Naive thymus-derived CD8-positive, alpha-beta T cell (primary cell): ENCODE measurements at places on chromosomes 11 and 22.
A peak's percentile ranks its signal among the peaks of the same experiment; 100 is the strongest.

GRCh38 chr22:37300551-37301017 is 18.3 kb downstream of the CYTH4 start:
- no peak for DNase-seq

DNA sequence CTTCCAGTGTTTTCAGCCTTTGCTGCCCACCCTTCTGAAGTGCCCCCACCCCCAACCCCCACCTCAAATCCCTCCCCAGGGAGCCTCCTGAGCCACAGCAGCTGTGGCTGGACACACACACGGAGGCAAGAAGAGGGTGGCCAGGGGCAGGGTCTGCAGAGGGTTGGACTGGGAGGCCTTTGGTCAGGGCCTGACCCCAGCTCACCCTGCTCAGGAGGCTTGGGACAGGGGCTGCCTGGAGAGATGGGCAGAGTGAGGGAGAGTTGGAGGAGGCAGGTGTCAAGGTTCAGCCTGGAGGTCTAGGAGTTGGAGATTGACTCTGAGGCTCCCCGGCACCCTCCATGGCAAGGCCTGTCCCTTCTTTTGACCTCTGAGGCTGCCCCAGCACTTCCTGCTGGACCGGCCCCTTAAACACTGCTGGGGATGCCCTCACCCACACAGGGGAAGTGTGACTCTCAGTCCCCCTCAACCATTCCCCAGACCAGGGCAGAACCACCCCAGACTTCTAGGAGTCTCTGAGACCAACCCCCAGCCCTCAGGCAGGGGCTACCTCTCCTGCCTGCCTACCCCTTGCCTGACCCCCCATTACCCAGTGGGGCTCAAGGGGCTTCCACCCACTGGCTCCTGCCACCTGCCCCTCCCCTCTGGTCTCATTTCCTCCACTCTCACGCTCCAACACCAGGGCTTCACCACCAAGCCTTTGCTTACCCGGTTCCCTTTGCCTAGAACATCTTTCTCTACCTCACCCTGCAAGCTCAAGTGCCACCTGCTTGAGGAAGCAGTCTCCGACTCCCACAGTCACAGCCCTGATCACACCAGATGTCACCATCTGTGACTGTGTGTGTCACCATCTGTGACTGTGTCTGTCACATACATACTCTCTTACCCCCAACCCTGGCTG is 8.6 kb downstream of the ARAP1 start:
- DNase-seq = peak; percentile 36

DNA sequence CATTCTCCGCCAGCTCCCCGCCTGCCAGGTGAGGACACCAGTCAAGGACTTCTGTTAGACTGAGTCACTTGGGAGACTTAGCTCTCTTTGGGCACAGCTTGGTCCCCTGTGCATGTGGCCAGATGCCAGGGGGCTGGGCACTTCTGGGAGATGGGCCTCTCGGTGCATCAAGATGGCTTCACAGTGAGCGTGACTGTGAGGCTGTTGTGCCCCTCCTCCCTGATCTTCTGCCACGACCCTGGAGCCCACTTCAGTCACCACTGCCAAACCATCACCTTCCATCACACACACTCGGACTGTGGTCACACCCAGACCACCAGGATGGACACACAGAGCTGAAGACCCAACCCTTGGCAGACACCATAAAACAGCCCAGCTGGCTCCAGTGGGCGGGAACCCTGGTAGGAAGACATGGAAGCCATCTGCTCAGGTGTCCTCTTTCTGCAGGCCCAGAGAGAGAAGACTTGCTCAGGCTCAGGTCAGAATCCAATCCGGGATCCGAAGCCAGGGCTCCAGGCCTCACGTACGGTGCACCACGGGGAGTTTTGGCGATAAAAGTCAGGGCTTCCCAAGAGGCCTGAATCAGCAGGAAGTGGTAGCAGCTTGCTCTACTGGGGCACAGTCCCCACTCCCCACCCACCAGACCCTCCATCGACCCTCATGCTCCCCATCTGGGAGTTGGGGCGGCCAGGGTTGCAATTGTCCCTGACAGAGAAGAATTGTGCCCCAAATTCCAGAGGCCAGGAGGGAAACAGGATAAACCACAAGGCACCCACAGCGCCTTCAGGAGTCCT is 29.8 kb upstream of the CD5 start:
- no peak for DNase-seq

DNA sequence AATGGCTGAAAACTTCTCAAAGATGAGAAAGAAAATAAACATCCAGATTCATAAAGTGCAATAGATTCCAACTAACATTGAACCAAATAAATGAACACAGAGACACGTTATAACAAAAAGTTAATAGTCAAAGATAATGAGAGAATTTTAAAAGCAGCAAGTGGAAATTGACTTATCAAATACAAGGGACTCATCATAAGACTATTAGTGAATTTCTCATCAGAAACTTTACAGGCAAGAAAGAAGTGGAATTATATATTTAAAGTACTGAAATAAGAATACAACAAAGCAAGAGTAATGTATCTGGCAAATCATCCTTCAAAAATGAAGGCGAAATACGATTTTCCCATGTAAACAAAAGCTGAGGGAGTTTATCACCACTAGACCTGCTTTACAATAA is 852.7 kb downstream of the LRRC4C start:
- no peak for DNase-seq

DNA sequence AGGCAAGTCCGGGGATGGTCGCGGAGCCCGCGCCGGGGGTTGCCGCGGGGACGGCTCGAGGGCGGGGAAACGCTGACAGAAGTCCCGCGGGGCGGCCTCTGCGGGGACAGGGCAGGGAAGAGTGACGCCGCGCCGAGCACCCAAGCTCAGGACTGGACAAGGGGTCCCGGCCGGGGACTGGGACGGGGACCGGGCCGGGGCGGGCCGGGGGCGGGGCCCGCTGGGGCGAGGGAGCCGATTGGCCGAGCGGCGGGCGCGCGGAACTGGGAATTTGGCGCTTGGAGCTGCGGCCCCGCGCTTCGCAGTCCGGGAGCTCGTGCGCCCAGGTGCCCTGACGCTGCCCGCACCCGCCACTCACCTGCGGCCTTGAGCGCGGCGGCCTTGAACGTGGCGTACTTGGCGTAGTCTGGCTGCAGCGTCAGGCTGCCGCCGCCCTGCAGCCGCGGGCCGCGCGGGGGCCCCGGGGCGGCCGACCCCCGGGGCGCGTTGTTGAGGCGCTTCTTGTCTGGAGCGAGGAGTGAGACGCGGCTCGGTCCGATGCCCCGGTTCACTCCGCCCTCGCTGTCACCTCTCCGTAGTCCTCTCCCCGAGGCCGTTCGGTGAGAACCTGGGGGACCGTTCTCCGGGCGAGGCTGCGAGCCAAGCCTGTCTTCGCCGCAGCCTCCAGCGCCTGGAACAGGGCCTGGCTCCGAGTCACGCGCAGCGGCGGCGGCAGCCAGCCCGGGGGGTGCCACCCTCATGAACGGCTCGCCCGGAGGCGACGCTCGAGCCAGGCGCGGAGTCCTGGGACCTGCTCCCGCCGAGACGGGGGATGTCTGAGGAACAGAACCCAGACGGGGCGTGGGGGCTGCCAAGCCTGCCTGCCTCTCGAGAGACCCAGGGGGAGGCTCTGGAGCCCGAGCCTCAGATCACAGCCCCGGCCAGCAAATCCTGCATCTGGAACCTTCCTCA is 4.5 kb downstream of the SHISA8 start:
- peak; percentile 40 for DNase-seq

DNA sequence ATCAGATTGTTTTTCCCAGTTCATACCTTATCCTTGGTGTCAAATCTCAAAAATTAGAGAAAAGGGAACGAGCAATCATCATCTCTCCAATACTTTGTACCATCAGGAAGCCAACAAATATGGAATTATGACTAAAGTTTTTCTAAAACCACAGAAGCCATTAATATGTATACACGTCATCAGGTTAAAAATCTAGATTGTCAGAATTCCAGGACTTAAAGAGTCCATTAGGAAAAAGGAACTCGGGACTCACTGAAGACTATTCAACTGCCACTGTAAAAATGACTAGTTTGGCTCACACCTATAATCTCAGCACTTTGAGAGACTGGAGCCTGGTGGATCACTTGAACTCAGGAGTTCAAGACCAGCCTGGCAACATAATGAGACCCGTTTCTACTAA is 344.4 kb upstream of the LRRC4C start:
- no peak for DNase-seq

GRCh38 chr11:107819361-107820014 is 39.1 kb downstream of the SLC35F2 start:
- no peak for DNase-seq

- no peak for DNase-seq
Observed at GRCh38 chr11:134821422-134821821, 409.4 kb upstream of the B3GAT1 start.

DNA sequence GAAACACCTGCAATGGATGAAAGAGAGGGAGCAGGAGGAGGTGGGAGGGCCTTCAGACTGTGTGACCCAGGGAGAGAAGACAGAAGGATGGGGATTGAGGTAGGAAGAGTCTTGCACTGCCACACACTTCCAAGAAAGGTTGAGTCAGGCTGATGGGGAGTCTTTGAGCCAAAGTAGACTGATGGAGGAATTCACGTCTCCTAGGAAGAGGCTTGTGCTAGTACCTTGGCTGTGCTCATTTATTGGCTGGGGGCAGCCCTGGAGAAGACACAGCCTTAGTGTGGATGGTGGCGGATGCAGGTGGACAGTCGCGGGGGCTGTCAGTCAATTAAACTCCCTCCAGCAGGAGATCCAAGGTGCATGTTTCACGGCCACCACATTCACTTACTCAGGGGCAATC is 16.2 kb upstream of the ACCSL start:
- DNase-seq = no peak

GRCh38 chr11:6319704-6320410 is 444 bp downstream of the CAVIN3 start:
- no peak for DNase-seq

DNA sequence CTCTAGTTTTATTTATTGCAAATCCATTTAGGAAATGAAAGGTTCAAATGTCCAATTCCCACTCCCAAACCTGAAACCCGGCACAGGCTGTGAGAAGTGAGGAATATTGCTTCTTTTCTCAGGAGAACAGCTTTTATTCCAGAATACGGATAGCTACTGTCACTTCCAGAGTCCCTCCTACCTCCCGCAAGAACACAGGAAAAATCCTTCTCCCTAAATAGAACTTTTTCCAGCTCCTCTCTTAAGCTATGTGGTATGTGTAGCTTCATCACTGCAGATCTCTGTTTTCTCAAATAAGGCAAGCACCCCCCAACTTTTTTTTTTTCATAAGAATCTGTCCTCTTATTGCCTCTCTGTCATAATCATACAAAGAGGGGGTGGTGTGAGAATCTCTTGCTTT is 126.8 kb downstream of the LARGE1 start:
- DNase-seq = no peak

DNA sequence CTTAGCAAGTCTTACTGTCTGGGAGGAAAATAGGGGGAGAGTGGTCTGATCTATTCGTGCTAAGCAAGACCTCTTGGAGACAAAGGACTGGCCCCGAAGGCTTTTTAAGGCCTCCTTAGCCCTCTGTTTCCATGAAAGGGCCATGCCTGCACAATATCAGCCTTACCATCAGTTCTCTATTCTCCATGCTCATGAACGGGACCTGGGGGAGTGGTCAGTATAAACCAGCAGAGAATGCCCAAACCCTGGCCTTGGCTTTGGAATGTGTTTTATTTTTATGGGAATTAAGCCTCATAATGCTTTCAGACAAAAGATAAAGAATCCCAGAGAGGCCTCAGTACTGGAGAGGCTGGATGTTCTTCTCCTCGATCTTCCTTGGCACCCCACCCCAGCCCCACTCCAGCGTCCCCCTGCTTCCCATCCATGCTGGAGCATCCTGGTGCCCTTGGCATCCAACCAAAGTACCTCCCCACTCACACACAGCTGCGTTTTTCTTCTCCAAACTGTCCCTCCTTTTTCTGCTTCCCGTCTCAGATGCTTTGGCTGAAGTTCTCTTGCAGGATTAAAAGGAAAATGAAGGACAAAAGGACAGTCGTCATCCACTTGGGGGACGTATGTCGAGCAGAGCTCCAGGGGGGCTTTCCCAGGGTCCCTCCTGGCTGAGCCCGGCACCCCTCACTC is 18.6 kb downstream of the FXYD6 start:
- no peak for DNase-seq

DNA sequence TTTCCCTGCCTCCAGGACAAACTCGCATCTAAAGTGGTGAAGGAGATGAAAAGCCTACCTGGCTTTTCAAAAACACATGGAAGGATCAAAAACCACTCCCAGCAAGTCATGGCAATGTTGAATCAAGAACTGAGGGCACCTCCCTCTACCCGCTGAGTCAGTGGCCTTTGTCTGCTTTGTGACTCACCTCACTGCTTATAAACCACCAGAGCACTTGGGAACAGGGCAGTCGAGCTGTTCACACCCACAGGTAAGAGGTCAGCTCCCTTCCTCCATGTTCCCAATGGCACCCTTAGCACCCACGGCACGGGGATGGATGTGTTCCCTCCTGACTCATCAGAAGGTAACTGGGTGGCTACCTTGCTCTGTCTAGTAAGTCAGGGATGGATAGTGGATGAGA is 21.7 kb downstream of the TENM4 start:
- no peak for DNase-seq

DNA sequence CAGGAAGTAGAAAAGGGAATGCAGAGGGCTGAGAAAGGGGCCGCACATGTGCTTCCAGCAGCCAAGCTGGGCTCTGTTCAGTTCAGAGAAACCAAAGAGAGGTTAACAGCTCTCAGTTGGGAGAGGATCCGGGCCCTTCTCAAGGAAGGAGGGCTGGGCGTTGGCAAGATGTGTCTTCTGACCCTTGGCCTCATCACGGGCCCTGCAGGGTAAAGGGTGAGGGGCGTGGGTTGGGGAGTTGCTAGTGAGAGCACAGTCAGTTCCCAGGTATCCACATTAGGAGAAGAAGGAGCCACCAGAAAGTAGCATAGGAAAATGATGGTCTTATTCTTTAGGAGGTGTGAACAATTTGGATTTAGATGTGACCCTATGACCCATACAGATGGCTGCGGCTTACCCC is 73.0 kb downstream of the OSBP2 start:
- DNase-seq = no peak

DNA sequence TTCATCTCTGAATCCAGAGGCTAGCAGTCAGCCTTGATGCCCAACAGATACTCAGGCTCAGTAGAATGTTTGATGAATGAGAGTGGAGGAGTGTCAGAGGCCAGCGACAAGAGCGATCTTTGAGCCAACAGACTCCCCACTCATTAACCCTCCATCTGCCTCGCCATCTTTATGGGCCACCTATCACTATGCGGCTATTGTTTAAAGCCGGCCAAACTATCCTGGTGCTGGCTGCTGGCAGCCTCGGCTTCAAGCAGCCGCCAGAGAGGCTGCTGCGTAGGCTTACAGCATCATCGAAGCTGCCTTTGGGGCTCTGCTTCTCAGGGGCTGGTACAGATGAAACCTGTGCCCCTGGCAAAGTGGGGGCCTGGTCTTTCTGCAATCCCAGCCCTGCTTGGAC is 525.6 kb downstream of the INSC start:
- DNase-seq = no peak

GRCh38 chr11:44950625-44951476 is at the start of gene TP53I11:
Gene TP53I11, minus strand, starts transcription at chr11:44950883. Its CDS starts 12,548 bp downstream, at chr11:44938335.
- peak; percentile 41 for DNase-seq

DNA sequence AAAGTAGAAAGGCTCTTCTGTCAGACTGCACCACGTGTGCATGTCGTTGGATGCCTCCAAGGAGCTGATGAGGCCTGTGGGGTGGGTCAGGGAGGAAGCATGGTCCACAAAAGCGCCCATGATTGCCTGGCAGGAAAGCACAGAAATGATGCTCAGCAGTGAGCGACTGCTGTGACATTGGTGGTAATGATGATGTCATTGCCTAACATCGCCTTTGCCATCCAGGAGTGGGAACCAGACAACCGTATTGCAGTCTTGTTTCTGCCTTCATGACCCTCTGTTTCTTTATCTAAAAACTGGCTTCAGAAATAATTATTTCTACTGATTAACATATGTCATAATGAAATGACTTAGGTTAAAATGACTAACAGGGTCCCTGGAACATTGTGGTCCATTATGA is 477.8 kb upstream of the B3GAT1 start:
- no peak for DNase-seq

- DNase-seq = no peak
Observed at GRCh38 chr11:12069066-12069676, 41.2 kb upstream of the MICAL2 start.
